ENCODE measurements at places on chromosomes 12 and 14.
A peak's percentile ranks its signal among the peaks of the same experiment; 100 is the strongest.

- DNase-seq, result peak; percentile 60
These were observed 4.9 kb upstream of the MTA1 start for GRCh38 chr14:105414456-105415371.

DNA sequence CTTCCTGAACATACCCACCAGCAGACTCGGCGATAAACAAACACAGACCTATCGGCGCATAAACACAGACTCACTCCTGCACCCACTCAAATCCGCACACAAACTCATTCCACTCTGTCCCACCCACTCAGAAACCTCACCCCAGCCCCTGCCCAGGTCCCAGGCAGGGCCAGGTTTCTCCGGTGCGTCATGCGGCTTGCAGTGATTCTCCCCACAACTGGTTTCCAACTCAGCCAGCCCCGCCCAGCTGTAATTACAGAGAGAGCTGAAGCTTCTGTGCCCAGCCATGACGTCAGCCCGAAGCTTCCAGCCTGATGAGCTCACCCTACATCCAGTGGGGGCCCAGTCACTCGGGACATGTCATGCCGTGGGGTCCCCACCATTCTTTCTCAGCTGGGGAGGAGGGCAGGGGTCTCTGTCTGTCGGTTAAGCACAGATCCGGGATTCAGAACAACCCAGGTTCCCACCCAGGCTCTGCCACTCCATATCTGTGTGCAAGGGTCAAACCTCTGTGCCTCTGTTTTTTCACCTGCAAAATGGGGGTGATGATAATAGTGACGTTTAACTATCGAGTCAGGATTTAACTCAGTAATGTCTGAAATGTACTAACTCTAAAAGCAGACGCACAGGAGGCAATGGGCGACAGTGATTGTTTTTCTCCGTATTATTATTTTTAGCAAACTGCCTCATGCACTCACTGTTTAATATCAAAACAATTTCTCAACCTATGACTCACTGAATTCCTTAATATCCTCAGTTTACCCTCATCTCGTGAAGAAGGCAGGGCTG, 2.3 kb upstream of the HSPB8 start:
- DNase-seq, result peak; percentile 94

DNA sequence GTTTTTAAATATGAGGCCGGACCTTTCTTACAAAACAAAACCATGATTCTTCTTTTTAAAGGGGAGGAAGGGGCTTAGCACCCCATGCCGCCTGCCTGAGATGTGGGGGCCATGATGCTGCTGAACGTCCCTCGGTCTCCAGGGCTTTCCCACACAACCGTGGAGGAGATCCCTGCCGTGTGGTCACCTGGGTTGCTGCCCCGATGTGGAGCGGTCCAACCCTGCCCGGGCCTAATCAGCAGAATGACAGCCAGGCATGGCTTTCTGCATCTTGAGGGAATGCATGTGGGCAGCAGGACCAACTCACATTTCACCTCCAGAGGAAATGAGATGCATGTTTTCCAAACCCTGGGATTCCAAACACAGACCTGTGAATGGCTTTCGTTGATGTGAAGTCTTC, 48.9 kb upstream of the C14orf180 start:
- DNase-seq, result no peak

DNA sequence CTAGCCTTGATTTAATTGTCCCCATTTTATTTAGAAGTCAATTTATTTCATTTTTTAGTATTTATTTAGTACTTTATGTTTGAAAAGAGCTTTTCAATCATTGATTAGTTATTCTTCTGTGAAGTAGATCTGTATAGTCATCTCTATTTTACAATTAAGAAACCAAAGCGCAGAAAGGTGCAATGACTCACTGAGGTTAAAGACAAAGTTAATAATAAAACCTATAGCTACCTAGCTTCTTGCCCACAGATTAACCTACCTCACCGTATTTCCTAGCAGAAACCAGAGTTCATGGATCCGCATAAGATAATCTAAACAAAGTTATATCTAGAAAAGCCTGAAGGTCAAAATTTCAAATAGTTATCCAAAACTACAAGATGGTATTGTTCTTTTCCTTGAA, 176.4 kb downstream of the GRIN2B start:
- no peak for DNase-seq

- no peak for DNase-seq
These were observed 106.1 kb upstream of the FSCB start for GRCh38 chr14:44613061-44613712.

DNA sequence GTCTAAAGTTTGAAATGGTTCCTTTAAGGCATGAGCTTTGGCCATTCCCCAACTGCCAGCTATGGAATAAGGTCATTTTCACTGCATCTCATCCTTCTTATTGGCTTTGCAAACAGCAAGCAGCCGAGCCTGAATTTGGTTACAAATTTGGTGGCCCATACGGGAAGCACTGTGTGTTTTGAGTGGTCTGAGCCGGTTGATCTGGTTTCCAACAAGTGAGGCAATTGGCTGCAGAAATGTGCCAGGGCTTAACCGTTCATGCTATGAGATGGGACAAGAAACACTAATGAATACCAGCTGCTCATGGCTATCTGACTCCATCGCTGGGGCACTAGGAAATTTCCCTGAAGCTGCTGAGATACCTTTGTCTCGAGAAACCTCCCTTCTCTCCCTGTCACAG, 9.3 kb downstream of the EDDM3A start:
- DNase-seq, result no peak

DNA sequence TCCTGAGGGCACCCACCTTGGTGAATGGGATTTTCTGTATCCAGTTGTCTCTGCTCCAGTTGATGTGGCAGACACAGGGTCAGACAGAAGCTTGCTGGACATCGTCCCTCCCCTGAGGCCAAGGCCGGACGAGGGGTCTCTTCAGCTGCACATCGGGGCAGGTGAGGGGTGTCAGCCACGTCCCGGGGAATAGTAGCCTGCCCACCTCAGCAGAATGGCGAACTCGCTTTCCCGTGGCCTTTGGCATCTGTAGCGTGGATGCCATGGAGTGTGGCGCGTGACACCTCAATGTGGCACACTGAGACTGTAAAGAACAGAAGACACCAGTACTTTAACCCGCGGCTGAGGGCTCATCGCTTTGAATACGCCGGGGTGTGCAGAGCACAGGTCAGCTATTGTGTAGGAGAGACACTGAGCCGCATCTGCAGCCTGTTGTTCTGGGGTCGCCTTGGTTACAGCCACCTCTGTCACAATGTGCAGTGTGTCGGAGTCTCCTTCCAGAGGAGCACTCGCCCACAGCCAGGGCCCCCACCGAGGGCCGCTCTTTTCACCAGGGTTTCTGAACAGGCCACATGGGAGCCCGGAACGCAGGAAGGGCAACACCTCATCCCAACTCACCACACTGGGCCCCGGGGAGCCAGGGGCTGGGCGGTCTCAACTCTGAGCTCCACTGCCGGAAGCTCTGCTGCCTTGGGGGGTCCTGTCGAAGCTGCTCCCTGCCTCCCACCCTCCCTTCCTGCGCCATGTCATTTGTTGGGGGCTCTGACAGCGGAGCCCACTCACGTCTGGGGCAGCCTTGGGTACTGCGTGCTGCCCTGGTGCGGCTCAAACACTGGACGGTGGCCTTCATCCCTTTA, 77.0 kb downstream of the ADGRD1 start:
- no peak for DNase-seq

DNA sequence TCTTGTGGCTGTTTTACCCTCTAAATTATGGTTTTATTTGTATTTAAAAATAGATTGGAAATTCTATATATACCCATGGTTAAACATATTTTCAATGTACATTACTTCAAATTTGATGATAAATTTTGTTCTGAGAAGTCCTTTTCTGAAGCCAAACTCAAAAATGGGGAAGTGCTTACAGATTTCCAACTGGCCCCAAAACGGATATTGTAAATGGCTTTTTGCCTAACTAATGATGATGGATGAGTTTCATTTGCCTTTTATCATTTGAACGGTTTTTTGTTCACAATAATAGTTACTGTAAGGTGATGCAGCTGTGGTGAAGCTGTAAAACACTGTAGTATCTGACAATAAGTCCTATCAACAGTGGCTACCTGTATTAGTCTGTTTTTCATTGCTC, 136.9 kb downstream of the FUT8 start:
- no peak for DNase-seq

DNA sequence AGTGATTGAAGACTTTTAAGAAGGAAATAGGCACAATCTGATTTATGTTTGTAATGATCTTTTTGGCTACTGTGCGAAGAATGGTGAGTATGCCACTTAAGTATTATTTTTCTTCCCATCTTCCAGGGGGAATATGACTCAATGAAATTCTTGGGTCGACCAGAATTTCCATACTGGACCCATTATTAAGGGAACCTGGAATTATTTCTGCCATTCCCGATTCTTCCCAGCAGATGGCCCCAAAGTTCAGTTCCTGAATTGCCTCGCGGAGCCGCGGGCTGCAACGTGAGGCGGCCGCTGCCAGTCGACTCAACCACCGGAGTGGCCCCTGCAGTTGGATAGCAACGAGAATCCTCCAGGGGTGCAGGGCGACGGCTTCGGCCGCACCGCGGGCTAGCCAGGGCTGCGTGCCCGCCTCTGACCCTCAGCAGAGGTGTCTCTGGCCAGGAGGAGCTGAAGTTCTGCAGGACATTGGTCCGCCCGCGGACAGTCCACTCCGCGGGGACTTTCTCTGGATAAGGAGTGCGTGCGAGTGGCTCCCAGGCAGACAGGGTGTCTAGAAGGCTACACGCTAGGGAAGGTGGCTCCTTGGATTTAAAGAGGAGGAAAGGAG, 628 bp upstream of the TSHR start:
- DNase-seq, result peak; percentile 74

- DNase-seq, result no peak
These were observed 35.7 kb upstream of the PNMA1 start for GRCh38 chr14:73749706-73750530.

DNA sequence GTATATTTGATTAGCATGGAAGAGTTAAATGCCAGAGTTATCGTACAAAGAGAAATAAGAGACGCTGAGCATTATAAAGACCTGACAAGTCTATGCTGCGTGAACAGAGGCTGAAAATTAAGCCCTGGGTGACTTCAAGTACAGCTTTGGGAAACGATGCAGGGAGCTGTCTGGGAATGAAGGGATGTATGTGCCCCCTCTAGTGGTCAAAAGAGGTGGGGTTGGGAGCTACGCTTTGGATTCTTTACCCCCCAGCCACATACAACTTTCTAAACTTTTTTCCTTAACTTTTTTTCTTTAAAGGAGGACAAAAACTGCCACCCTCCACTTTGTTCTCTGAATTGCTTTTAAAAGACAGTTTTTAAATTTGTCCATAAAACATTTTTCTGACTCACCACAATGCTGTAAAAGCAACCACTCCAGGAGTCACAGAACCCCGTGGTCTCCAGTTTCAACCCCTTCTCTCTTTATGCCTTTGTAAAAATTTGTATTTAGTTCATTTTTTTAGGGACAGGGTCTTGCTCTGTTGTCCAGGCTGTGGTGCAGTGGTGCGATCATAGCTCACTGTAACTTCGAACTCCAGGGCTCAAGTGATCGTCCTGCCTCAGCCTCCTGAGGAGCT, 59.4 kb downstream of the ZNF664 start:
- peak; percentile 53 for DNase-seq

DNA sequence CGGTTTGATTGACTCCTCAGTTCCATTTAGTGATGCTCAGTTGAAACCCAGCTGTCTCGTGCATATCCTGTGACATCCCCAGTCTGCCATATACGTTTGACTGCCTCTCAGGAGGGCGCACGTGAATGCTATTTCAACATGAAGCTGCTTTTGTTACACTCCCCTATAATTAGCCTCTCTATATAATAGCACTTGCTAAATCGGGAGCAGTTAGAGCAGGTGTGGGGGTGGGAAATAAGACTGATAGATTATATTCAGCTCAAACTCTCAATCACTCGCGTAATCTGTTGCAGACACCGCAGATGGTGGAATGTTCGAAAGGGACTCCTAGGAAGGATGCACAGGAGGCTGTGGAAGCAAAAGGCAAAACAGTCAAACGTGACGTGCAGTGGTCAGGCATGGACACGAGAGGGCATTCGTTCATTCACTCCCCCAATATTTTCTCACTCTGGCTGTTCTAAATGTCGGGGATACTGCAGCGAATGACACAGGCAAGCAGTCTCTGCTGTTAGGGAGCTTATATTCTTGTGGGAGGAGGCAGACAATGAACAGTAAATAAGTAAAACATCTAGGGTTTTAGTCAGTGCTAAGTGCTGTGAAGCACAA, 29.8 kb downstream of the KCNA1 start:
- no peak for DNase-seq

GRCh38 chr12:5637698-5638097, 205.8 kb downstream of the NTF3 start:
- no peak for DNase-seq

- DNase-seq, result no peak
These were observed 80.0 kb downstream of the SLC25A47 start for GRCh38 chr14:100403105-100403504.

- peak; percentile 93 for DNase-seq
These were observed 5.8 kb upstream of the PHLDA1 start for GRCh38 chr12:76037130-76038103.

GRCh38 chr12:109735051-109735521, 21.5 kb downstream of the FAM222A start:
- DNase-seq, result no peak

DNA sequence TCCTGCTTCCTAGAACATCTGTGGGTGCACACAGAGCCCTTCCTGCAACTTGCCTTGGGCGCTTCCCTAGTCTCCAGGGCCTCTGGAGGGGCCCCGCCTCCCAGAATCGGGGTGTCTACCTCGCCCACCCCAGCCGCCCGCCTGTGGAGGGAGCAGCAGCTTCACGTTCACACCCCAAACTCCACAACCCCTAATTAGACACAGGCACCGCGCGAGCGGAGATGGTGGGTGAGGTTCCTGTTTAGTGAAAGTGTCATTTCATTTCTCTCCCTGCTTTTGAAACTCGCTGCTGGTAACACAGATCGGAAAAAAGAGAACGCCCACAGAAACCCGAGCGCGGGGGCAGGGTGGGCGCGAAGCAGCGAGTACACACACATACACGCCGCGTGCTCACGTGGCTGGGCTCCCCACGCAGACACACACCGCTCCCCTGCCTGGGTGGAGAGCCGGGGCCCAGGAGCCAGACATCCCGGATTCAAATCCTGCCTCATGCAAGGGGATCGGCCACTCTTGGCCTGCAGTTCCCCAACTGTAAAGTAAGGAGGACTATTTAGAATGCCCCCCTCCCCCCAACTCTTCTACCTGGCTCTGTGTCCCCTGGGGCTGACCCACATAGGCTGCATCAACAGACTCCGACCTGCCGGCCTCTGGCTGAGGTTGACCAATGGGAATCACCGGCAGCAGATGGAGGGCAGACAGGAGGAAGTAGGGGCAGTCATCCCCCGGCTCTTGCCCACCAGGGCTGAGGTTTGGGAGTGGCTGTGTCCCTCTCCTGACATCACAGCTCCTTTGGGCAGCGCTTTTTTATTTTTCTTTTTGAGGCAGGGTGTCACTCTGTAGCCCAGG, 79.2 kb upstream of the NCOR2 start:
- DNase-seq, result no peak

DNA sequence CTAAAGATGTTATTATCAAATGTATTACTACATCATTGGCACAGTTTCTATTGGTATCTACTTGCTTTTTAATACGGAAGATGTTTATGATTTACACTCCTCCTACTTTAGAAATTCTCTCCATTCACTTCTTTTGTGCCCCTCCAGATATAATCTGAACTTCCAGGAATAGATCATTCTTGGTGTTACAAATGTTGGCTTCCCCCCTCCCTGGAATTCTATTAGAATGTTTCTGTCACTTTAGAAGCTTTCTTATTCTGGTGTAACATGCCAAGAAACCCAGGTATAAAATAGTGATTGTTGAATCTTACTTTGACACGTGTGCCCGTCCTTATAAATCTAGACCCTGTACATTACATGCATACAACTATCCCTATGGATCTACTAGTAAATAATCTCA, 1.2 kb upstream of the WDR20 start:
- DNase-seq, result no peak
